Stimulated activated CD4-positive, alpha-beta T cell treated with anti-CD3 and anti-CD28 coated beads, Interleukin-15, amount 100 ng/mL, for 1 hour (primary cell): ENCODE measurements at places on chromosomes 3 and 15.

DNA sequence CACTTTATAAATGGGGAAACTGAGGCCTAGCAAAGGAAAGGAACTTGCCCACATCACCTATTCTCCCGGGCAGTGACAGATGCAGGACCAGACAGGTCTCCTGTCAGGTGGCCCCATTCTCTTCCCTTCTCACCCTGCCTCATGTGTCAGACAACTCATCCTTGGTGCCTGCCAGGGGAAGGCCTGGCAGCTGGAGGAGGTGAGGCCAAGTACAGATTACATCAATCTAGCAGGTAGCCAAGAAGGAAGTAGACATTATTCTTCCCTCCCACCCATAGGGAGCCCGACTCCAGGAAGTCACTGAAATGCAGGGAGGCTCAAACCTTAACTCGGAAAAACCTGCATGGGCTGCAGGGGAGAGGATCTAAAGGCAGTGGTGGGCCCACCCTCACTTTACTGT is 39.6 kb downstream of the DAPK2 start:
- DNase-seq: no peak

GRCh38 chr3:14503033-14503705 is 37.0 kb downstream of the GRIP2 start:
- DNase-seq: no peak

DNA sequence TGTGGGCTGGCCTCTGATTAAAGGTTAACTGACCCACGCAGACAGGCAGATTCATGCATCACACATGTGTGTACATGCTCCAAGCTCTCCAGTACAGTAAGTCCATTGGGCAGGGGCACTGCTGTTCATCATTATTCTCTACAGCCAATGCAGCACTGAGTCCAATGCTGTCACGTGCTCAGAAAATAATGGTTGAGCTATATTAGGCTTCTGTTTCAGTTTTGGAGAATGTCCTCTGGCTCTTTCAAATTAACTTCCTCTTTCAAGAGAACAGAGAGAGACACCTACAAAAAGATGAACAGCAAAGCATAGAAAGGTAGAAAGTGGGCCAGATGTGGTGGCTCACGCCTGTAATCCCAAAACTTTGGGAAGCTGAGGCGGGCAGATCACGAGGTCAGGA is 202.6 kb downstream of the MEX3B start:
- DNase-seq: no peak

GRCh38 chr3:74410276-74410941 is 204.1 kb downstream of the CNTN3 start:
- DNase-seq: no peak

GRCh38 chr3:165854696-165855095 is 17.5 kb upstream of the BCHE start:
- no peak for DNase-seq

DNA sequence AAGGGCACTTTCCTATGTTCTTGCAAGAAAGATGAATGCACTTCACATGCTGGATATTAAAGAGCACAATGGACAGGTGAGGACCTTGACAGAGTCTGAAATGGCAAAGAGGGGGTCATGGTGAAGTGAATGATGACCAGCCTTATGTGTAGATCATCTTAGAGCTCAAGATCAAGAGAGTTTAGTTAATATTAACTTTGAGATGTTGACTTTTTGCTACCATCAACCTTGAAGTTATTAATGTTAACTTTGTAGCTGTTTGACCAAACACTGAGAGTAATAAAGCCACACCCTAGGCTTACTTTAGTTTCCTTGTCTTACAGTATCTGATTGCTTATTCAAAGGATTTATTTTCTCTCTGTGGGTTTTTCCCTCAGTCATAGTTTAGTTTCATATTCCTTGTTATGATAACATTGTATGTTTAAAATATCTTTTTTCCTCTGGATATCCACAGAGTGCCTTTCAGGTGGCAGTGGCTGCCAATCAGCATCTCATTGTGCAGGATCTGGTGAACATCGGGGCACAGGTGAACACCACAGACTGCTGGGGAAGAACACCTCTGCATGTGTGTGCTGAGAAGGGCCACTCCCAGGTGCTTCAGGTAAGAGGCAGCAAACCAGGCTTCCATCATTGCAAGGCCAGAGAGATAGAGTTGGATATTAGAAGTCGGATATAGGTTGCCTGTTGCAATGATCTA is 5.4 kb downstream of the NFKBIZ start:
- DNase-seq: no peak

DNA sequence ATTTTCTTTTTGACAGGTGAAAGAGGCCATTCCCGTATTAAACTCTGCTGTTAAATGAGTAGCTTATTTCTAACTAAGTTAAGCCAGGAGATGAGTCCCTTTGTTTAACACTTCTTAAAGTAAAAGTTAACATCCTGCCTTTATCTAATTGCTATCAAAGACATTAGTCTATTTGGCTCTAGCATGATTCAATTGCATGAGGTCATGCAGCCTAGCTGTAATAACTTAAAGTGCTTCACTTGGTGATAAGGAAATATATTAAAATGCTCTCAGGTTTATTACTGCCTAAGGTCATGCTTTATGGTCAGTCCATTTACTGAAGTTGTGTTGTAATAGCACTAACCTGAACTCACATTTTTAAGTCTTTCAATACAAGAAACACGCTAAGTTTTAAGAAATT is 82.3 kb upstream of the MLF1 start:
- DNase-seq: no peak

DNA sequence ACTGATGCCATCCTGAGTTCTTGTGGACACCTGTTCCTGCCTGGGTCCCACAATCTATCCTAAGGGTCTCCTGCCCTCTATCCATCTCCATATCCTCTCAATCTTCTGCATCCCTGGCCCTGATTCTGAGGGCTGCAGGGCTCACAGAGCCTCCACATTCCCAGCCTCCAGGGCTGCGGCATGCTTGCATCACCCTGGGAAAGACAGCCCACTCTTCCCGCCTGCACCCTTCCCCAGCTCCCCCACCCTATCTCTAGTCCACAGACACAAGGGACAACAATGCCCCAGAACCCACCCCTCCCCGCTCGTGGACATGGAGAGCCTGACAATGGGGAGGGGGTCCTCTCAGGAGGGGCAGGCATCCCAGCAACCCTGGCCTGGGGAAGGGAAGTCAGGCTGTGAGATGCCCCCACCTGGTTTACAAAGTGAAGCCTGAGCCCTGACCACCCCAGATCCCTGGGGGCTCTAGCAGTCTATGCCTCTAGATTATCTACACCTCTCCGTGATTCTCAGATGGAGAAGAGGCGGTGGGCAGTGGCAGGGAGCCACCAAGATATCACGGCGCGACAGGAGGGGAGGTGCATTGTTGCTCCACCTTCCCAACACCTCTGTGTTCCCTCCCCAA is 10.3 kb downstream of the SEMA3G start:
- no peak for DNase-seq

DNA sequence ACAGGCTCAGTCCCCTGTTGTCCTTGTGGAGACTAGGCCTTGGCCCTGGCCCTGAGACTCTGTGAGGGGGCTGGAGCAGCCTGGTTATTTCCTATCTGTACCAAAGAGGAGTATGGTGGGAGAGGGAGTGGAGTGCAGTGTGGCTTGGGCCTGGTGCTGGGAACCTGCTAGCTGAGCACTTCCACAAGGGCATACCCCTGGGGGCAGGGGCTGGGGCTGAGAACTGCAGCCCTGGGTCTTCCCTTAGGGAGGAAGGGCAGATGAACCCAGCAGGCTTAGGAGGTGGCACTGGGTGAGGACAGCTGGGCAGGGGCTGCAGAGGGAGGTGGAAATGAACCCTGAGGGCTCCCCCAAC is 3.5 kb upstream of the CHST14 start:
- DNase-seq: no peak
